ENCODE measurements at places on chromosomes 4 and X. TPM values are rescaled to one million over a fixed set of nuclear protein-coding genes. Genes with fewer than 3 reads are reported as not detected.

The USP26 gene
- total RNA-seq, result not detected

The ATP1B4 gene
- not detected for total RNA-seq

The SCFD2 gene
- 30.8 TPM for total RNA-seq

The OTC gene
- not detected for total RNA-seq

The FREM3 gene
- not detected for total RNA-seq

The PPP2R3B gene
- total RNA-seq, result 6.3 TPM

The PIN4 gene
- total RNA-seq, result 9.7 TPM

The NLRP2B gene
- total RNA-seq, result not detected

The JAKMIP1 gene
- total RNA-seq, result not detected

The NKX3-2 gene
- total RNA-seq, result not detected

The NMU gene
- total RNA-seq, result not detected

The CLDN34 gene
- total RNA-seq, result not detected

The PAGE5 gene
- not detected for total RNA-seq

The MAGEE2 gene
- total RNA-seq, result not detected

The HCFC1 gene
- total RNA-seq, result 30.7 TPM

The CRLF2 gene
- not detected for total RNA-seq

The FATE1 gene
- not detected for total RNA-seq

The ZCCHC18 gene
- 0.18 TPM for total RNA-seq

The CXCL3 gene
- 1.4 TPM for total RNA-seq

The PABPC1L2A gene
- not detected for total RNA-seq

The IL2 gene
- total RNA-seq, result not detected

The NWD2 gene
- not detected for total RNA-seq

The MAML3 gene
- total RNA-seq, result 1.2 TPM

The CCDC120 gene
- 1.4 TPM for total RNA-seq

The SYTL4 gene
- total RNA-seq, result 7.1 TPM

The CT45A10 gene
- not detected for total RNA-seq

Data from myometrial cell (primary cell).